ENCODE measurements at places on chromosomes 12 and 14. TPM values are rescaled to one million over a fixed set of nuclear protein-coding genes. Genes with fewer than 3 reads are reported as not detected.

Gene TAS2R50
- total RNA-seq, result not detected

Gene SOAT2
- 0.29 TPM for total RNA-seq

Gene KRT71
- not detected for total RNA-seq

Gene NR4A1
- 6.9 TPM for total RNA-seq

Gene CLEC1B
- total RNA-seq, result not detected

Gene SYT1
- total RNA-seq, result 6.6 TPM

Gene EAPP
- total RNA-seq, result 34.6 TPM

Gene CPNE8
- 8.2 TPM for total RNA-seq

Gene PUS7L
- total RNA-seq, result 24.5 TPM

Gene PTGDR
- total RNA-seq, result not detected

Gene PARP11
- 10.4 TPM for total RNA-seq

Gene INHBE
- total RNA-seq, result 3.5 TPM

Gene TAS2R43
- 0.35 TPM for total RNA-seq

Gene CPSF6
- 30.6 TPM for total RNA-seq

Gene PLA2G1B
- not detected for total RNA-seq

Gene ZNF891
- total RNA-seq, result 0.35 TPM

Gene HOXC9
- total RNA-seq, result 2.0 TPM

Gene OR6C2
- not detected for total RNA-seq

Gene CAPZA3
- total RNA-seq, result not detected

Gene FAIM2
- total RNA-seq, result 0.29 TPM

Gene SCN8A
- total RNA-seq, result 4.0 TPM

Gene PXMP2
- total RNA-seq, result 40.1 TPM

Gene TGM1
- 0.35 TPM for total RNA-seq

Gene KRT80
- 0.53 TPM for total RNA-seq

Gene SPX
- 1.2 TPM for total RNA-seq

Gene C12orf42
- not detected for total RNA-seq
